ENCODE measurements at places on chromosomes 11 and 22.

GRCh38 chr11:42271306-42271705 lies 811.9 kb upstream of the LRRC4C start:
- DNase-seq, result no peak

DNA sequence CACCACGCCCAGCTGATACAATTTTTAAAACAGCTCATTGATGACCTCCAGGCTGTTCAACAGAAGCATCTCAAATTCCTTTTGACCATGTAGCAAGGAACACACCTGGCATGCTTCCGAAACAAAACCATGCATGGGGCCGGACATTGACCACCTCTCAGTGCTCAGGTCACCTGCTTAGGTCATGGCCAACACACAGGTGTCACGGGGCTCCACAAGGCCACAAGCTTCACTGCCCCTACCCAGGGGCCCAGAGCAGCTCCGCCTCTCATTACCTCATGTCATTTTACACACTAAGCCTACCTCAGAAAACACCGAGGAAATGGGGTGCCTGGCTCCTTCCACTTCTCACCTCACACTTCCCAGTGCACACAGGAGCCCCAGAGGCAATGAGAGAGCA lies 26.6 kb downstream of the YPEL1 start:
- no peak for DNase-seq

DNA sequence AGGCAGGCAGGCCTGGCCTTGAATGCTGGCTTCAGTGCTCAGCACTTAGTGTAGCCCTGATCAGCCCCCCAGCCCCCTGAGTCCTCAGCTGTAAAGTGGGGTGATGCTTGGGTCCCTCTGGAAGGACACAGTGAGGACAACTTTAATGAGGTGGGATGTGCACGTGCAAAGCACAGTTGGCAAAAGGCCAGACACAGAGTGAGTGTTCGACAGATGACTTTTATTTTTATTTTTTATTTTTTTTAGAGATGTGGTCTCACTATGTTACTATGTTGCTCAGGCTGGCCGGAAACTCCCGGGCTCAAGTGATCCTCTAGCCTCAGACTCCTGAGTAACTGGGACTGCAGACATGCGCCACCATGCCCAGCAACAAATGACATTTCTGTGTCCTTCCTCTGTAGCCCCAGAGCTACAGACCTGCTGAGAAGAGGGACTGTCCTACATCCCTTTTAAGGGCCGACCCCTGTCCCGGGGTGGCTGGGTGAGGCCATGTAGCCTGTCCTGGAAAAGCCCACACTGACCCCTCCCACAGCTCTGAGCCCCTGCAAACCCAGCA lies 6.9 kb upstream of the C11orf96 start:
- no peak for DNase-seq

DNA sequence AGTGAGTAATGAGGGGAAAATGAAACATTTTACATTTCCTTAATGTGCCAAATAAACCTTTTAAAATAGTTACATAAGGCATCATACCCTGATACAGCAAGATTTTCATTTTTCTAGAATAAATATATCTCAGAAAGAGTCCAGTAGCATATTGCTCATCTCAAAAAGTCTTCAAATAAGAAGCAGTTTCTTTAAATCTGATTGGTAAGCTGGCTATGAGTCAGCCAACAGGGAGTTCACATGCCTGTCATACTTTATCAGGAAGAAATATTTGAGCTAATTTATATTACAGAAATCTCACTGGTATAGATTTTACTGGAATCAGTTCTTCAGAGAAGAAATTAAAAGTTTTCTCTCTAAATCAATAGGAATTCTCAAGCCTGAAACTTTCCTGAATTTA lies 258.1 kb downstream of the C11orf87 start:
- no peak for DNase-seq

DNA sequence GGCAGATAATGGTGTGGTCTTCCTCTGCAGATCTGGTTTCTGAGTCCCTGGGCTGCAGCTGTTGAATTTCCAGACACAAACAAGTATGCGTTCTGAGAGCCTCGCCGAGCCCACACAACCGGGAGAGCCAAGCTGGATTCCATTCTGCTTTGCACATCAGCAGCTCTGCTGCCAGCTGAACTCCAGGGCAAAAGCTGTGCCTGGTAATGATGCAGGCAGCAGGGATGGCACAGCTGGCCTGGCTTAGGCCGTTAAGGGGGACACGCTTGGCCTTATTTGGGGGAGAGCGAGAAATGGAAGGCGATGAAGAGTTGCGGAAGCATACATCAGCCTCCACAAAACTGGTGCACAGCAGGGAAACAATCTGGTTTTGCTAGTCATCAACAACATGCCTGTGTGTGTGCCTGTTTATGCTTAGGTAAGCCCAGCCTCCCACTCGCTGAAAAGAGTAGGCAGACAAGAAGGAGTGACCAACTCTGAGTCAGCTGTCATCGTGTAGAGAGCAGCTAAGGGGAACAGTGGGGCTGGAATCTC lies 25.1 kb downstream of the ADAMTS8 start:
- DNase-seq, result no peak
